Stimulated activated CD4-positive, alpha-beta T cell treated with anti-CD3 and anti-CD28 coated beads, Interleukin-15, amount 100 ng/mL, for 48 hours (primary cell): ENCODE measurements at places on chromosomes 7 and 10.

DNA sequence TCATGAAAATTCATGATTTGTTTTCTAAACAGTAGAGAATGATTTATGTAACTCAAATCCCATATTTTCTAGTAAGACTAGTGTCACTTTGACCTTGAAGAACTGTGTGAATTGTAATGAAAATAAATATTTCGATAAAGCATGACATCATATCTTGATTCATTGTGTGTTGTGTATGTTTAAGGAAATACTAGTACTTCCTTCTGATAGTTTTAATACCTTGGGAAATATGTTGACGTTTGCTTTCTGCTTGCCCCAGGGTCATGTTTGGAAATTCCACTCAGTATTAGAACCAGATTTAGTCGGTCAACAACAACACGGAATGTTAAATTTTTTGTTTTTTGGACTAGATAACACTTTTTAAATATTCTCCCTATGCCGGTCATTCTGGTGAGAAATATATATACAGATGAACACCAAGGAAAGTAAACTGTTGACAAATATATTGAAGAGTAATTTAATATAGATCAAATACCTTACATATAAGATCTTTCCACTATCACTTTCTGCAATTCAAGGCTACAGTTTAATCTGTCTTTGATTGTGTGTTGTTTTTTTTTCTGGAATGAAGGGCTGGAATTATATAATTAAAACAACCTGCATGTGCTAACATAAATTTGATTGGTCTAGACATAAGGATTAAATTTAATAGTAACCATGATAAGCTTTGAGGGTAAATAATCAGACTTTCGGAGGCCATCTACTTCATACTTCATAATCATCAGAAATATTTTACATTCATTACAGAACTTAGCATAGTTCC, 126.2 kb downstream of the MDFIC start:
- no peak for DNase-seq

GRCh38 chr10:98848361-98848760, 387.3 kb downstream of the HPSE2 start:
- no peak for DNase-seq

DNA sequence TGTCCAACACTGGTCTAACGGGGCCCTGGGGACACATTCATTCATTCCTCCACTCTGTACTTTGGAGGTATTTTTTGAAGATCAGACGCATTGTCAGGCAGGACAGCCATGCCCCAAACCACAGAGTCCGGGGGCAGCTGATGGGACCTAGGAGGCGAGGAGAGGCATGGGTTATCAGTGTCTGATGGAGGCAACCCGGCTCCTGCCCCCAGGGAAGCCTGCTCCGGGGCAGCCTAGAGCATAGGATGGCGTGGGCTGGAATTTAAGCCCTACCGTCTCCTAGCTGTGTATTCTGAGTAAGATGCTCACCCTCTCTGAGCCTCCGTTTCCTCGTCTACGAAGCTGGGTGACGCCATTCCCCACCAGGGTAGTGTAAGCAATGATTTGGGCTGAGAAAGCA, 55.4 kb upstream of the ELN start:
- no peak for DNase-seq

DNA sequence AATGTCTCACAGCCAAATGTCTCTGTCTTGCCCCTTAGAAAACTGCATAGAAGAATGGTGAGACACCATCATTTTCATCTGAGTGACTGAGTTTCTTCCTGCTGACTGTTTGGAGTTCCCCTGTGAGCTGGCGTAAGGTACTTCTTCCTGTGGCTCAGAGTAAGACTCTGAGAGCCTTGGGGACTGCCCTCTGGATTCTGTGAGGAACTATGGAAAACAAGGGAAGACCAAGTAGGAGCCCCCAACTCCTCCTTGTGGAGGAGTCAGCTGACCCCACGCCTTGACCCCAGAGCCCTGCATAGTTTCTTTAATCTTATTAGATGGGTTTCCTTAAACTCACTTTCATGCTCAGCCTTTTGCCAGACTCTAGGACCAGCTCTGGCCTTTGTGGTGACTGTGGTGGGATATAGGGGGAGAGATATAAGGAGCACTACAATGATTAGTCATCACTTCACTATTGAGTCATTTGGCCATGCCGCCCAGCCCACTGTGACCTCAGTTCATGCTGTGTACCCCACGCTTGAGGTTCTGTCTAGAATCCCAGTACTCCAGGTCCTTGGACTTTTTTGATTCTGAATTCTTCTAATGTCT, 51.8 kb upstream of the FAM133B start:
- peak; percentile 52 for DNase-seq

GRCh38 chr10:79453392-79453791, 8.0 kb upstream of the ZCCHC24 start:
- no peak for DNase-seq

- DNase-seq = no peak
Observed at GRCh38 chr10:129386415-129387257, 80.4 kb upstream of the MGMT start.

- no peak for DNase-seq
Observed at GRCh38 chr7:139726485-139726869, 51.3 kb downstream of the HIPK2 start.
